ENCODE measurements at places on chromosomes 6 and 20. TPM values are rescaled to one million over a fixed set of nuclear protein-coding genes. Genes with fewer than 3 reads are reported as not detected.

DNA sequence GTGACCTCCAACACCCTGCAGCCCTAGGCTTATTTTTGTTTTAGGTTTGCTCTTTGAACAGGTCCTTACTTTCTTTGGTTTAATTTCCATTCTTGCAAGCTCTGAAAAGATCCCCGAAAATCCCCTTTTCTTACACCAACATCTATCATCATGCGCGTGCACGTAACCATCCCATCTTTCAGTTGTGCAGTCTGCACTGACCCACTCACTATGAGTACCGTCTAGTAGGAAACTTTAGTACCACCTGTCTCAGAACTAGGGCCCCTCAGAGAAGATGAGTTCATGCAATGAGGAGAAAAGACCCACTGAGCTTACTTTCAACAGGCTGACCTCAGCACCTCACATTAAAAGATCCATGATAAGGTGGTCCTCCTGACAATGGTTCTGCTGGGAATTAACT lies 120.6 kb upstream of the AGPAT4 start:
- no peaks in the 10 kb centered on the region for H3K4me1 ChIP-seq
- no peak overlapping the region for H3K4me3 ChIP-seq
- H3K27me3 ChIP-seq = no peaks in the 10 kb centered on the region
- no peak for DNase-seq
- H3K27ac ChIP-seq = no peak overlapping the region

DNA sequence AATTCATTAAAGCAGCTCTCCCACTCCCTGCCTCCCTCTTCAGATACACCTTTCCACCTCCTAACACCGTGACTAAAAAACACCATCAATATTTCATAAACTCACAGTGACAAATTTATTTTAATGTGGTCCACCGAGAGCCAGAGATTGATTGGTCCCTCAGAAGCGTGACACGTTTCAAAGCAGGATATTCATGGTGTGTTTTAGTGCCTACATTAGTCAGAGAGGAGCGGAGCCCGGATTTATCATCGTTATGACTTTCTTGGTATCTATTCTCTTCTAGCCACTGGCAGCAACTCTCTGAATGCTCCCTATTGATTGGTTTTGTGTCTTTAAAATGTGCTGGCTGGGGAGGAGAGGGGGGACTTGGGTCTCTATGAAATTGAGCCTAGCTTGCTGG lies 265.3 kb downstream of the DHX35 start:
- peaks cover 8% of the 10 kb centered on the region for H3K27me3 ChIP-seq
- no peaks in the 10 kb centered on the region for H3K4me1 ChIP-seq
- DNase-seq = no peak

The SNHG17 gene
- 8.5 TPM for total RNA-seq

GRCh38 chr20:61919239-61919638 lies 146.4 kb downstream of the TAF4 start:
- H3K27ac ChIP-seq = no peak overlapping the region
- no peaks in the 10 kb centered on the region for H3K4me1 ChIP-seq

- H3K4me3 ChIP-seq = no peak overlapping the region
- H3K36me3 ChIP-seq = no peaks in the 10 kb centered on the region
- no peaks in the 10 kb centered on the region for H3K4me1 ChIP-seq
- no peak overlapping the region for H3K27ac ChIP-seq
- peak; percentile 84 for DNase-seq
Observed at GRCh38 chr6:70371454-70372105, 41.7 kb upstream of the FAM135A start.

All from hepatocyte (in vitro differentiated cells).